ENCODE measurements at places on chromosomes 5 and 9.

- H3K36me3 ChIP-seq, result peaks cover 22% of the 10 kb centered on the region
- H3K27ac ChIP-seq, result no peak overlapping the region
- H3K27me3 ChIP-seq, result no peaks in the 10 kb centered on the region
- no peak for DNase-seq
Observed at GRCh38 chr9:100222674-100223073, 123.6 kb downstream of the INVS start.

DNA sequence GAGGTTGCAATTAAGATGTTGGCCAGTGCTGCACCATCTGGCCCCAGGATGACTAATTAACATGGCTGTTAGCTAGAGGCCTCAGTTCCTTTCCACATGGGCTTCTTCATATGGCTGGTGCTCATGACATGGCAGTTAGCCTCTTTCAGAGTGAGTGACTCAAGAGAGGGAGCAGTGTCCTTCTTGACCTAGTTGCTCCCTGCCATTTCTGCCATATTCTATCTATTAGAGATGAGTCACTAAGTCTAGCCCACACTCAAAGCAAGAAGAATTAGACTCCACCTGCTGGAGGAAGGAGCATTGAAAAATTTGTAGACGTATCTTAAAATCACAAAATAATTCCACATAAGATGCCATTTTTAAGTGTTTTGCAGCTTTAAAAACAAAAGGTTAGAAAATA, 651.2 kb upstream of the CCNG1 start:
- no peaks in the 10 kb centered on the region for H3K27me3 ChIP-seq
- no peaks in the 10 kb centered on the region for H3K4me1 ChIP-seq
- no peak for DNase-seq
- peaks cover 5% of the 10 kb centered on the region for H3K36me3 ChIP-seq
- no peak overlapping the region for H3K27ac ChIP-seq

DNA sequence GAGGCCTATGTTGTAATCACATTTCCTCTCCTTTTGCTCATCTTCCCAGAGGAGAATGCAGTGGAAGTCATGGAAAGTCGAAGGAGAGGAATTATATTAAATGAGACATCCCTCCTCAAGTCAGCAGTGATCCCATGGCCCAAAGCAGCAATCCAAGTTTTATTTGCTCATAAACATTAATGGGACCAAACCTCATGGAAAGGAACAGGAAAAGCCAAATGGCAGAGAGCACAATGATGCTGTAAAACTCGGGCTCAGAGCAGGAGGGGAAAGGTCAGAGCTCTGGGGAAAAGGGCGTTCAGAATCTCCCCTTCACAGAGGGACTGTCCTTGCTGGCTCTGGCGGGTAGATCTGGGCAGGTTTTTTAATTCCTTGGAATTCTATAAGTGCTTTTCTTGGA, 175.8 kb downstream of the C5orf15 start:
- no peaks in the 10 kb centered on the region for H3K4me1 ChIP-seq
- H3K27me3 ChIP-seq, result peaks cover 3% of the 10 kb centered on the region
- H3K36me3 ChIP-seq, result no peaks in the 10 kb centered on the region
- H3K4me3 ChIP-seq, result no peak overlapping the region
- no peak overlapping the region for H3K27ac ChIP-seq
- DNase-seq, result no peak

- no peak overlapping the region for H3K4me3 ChIP-seq
- no peaks in the 10 kb centered on the region for H3K36me3 ChIP-seq
- H3K4me1 ChIP-seq, result peaks cover 31% of the 10 kb centered on the region
- no peaks in the 10 kb centered on the region for H3K27me3 ChIP-seq
Observed at GRCh38 chr5:148623741-148624140, 30.6 kb downstream of the HTR4 start.

DNA sequence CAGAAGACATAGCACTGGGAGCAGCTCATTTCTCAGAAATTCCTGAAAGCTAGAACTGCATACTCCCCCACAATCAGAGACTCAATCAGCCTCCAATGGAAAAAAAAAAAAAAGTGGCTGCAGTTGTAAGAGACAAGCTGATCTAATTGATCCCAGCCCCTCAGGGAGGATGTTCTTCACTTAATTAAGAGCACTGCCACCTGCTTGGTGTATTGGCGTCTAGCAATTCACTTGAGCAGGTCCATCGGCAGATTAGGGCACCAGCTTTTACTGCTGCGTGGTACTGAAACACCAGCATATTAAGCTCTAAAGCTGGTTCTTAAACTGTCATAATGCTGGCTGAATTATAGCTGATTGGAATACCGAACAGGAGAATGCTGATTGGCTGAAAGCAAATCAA, 1890.1 kb upstream of the WWC1 start:
- H3K4me1 ChIP-seq, result no peaks in the 10 kb centered on the region
- no peaks in the 10 kb centered on the region for H3K36me3 ChIP-seq
- H3K27me3 ChIP-seq, result peaks cover 6% of the 10 kb centered on the region
- no peak overlapping the region for H3K27ac ChIP-seq
- DNase-seq, result no peak

GRCh38 chr5:99929067-99929805, 605.9 kb upstream of the FAM174A start:
- no peak overlapping the region for H3K4me3 ChIP-seq
- H3K27ac ChIP-seq, result no peak overlapping the region
- H3K27me3 ChIP-seq, result no peaks in the 10 kb centered on the region
- no peaks in the 10 kb centered on the region for H3K4me1 ChIP-seq
- H3K36me3 ChIP-seq, result no peaks in the 10 kb centered on the region

- H3K27ac ChIP-seq, result no peak overlapping the region
- H3K4me1 ChIP-seq, result no peaks in the 10 kb centered on the region
- H3K36me3 ChIP-seq, result no peaks in the 10 kb centered on the region
- H3K4me3 ChIP-seq, result no peak overlapping the region
- no peaks in the 10 kb centered on the region for H3K27me3 ChIP-seq
Observed at GRCh38 chr5:161342886-161343285, 203.6 kb downstream of the GABRB2 start.

GRCh38 chr5:95087816-95088317, 197.0 kb downstream of the MCTP1 start:
- no peak for DNase-seq
- H3K36me3 ChIP-seq, result no peaks in the 10 kb centered on the region
- H3K4me1 ChIP-seq, result no peaks in the 10 kb centered on the region
- no peak overlapping the region for H3K27ac ChIP-seq
- no peak overlapping the region for H3K4me3 ChIP-seq

DNA sequence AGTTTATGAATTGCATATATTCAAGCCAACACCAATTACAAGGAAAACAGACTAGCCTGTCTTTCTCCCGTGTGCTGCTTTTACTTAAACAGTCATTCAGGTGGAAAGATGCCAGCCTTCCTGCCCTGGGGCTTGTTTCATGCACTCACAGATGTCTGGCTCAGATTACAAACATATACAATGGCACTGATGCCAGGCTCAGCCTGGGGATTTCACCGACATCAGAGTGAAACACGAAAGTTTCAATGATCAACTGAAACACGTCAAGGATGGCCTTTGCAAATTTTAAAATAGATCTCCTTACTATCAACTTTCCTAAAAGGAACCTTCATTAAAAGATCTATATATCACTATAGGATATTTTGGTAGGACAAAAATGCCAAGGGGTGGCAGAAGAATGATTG, 1576.5 kb downstream of the EFNA5 start:
- no peaks in the 10 kb centered on the region for H3K36me3 ChIP-seq
- peak; percentile 86 for DNase-seq
- no peak overlapping the region for H3K27ac ChIP-seq
- H3K4me3 ChIP-seq, result no peak overlapping the region
- peaks cover 4% of the 10 kb centered on the region for H3K4me1 ChIP-seq

GRCh38 chr5:69312459-69313160, 20.0 kb downstream of the CCDC125 start:
- no peaks in the 10 kb centered on the region for H3K27me3 ChIP-seq
- H3K4me1 ChIP-seq, result no peaks in the 10 kb centered on the region
- H3K36me3 ChIP-seq, result peaks cover 7% of the 10 kb centered on the region
- no peak overlapping the region for H3K27ac ChIP-seq
- DNase-seq, result no peak

DNA sequence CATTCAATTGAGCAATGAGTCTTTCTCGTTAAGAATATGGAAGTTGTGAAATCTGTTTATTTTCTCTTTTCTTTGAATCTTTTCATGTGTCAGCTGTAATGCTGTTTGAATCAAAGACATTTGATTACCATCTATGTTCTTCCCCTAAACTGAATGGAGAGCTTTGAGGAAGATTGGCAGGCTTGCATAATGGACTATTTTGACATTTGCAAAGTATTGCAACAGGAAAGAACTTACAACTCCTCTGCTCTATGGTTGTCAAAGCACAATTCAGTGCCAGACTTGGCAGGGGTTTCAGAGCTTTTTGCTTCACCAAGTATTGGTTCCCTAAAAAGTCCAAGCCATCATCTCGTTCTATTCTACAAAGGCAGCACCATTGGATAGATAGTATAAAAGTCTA, 549.0 kb upstream of the NUDT12 start:
- no peaks in the 10 kb centered on the region for H3K4me1 ChIP-seq
- no peak for DNase-seq
- H3K4me3 ChIP-seq, result no peak overlapping the region
- H3K36me3 ChIP-seq, result no peaks in the 10 kb centered on the region

GRCh38 chr5:176485176-176485575, 37.0 kb downstream of the FAF2 start:
- no peak overlapping the region for H3K27ac ChIP-seq
- H3K27me3 ChIP-seq, result no peaks in the 10 kb centered on the region
- DNase-seq, result no peak
- H3K36me3 ChIP-seq, result peaks cover 87% of the 10 kb centered on the region

DNA sequence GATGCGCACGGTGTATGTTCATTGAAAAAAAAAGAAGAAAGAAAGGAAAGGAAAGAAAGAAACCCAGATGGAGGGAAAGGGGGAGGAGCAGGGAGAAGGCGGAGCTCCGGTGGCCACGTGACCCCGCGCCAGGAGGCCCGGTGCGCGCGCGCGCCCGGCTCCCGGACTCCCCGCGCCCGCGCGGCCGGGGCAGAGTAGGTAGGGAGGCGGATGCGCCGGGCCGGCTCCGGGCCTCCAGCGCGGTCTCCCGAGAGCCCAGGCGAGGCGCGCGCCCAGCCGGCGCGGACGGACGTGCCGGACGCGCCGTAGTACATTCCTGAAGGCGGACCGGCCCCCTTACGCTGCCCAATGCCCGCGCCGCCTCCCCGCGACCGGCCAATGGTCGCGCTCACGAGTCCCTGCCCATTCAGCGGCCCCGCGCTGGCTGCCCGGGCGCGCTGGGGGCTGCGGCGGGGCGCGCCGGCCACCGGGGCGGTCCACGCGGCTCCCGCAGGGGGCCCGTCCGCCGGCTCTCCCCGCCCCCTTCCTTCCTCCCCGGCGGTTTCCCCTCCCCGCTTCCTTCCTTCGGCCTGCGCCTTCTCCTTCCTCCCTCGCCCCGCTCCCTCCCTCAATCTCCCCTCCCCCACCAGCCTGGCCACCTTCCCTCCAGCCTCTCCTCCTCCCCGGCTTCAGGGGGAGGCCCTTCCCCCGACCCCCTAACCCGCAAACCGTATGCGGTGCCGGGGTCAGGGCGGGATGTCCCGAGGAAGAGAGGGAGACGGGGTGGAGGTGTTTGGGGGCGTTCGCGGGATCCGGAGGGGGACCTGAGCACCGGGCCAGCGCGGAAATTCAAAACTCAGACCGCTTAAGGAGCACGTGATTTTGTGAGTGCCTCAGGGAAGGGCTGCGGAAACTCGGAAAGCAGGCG, 5.8 kb downstream of the PTCH1 start:
- no peaks in the 10 kb centered on the region for H3K36me3 ChIP-seq
- peak overlapping the region; percentile 90 for H3K27ac ChIP-seq
- H3K4me1 ChIP-seq, result no peaks in the 10 kb centered on the region
- no peaks in the 10 kb centered on the region for H3K27me3 ChIP-seq
- peak; percentile 93 for DNase-seq

- H3K36me3 ChIP-seq, result no peaks in the 10 kb centered on the region
- no peak overlapping the region for H3K27ac ChIP-seq
- no peak for DNase-seq
- H3K27me3 ChIP-seq, result no peaks in the 10 kb centered on the region
- H3K4me1 ChIP-seq, result peaks cover 17% of the 10 kb centered on the region
- no peak overlapping the region for H3K4me3 ChIP-seq
Observed at GRCh38 chr9:31140316-31140715, 1244.1 kb upstream of the ACO1 start.

GRCh38 chr9:94979904-94980507, 253.5 kb downstream of the AOPEP start:
- H3K4me1 ChIP-seq, result no peaks in the 10 kb centered on the region
- no peaks in the 10 kb centered on the region for H3K27me3 ChIP-seq
- H3K36me3 ChIP-seq, result no peaks in the 10 kb centered on the region
- no peak overlapping the region for H3K4me3 ChIP-seq
- no peak overlapping the region for H3K27ac ChIP-seq

DNA sequence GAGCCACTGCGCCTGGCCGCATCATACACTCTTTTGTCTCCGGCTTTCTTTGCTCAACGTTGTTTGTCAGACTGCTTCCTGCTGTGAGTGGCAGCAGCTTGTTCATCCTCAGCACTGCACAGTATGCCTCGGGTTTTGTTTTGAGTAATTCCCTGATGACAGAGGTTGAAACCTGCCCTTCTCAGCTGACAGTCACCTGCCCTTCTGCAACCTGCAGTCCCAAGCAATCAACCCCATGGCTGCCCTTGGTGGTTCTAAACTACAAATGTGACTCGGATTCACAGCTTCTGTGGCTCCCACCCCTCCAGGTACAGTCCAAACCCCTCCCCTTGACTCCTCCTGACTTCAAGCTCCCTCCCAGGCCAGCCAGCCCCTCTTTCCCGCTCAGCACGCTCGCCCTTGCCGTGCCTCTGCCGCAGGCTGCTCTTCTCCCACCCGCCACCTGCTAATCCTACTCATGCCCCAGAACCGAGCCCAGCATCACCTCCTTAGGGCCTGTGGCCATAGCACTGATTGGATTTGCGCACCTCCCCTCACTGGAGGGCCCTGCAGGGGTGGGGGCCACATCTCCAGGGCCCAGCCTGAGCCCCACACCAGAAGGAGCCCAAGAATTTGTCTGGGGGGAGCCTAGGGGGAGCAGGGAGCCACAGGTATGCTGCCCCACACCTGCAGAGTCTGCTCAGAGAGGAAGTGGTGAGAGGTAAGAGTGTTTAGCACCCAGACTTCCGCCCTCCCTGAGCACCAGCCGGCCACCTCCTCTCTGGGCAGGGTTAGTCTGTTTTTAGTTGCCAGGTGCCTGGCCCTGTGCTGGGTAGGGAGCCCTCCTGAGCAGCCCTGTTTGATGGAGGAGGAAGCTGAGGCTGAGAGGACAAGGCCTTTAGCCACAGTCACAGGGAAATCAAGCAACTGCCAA, 10.1 kb downstream of the EEIG1 start:
- peaks cover 41% of the 10 kb centered on the region for H3K4me1 ChIP-seq
- H3K27ac ChIP-seq, result peak overlapping the region; percentile 47
- DNase-seq, result no peak
- H3K36me3 ChIP-seq, result no peaks in the 10 kb centered on the region

- H3K4me1 ChIP-seq, result no peaks in the 10 kb centered on the region
- no peaks in the 10 kb centered on the region for H3K36me3 ChIP-seq
- no peak for DNase-seq
- no peaks in the 10 kb centered on the region for H3K27me3 ChIP-seq
Observed at GRCh38 chr9:117034866-117035265, 347.8 kb downstream of the TRIM32 start.
